H4 (cell line): ENCODE measurements at places on chromosomes 2 and 18.
A peak's percentile ranks its signal among the peaks of the same experiment; 100 is the strongest.

DNA sequence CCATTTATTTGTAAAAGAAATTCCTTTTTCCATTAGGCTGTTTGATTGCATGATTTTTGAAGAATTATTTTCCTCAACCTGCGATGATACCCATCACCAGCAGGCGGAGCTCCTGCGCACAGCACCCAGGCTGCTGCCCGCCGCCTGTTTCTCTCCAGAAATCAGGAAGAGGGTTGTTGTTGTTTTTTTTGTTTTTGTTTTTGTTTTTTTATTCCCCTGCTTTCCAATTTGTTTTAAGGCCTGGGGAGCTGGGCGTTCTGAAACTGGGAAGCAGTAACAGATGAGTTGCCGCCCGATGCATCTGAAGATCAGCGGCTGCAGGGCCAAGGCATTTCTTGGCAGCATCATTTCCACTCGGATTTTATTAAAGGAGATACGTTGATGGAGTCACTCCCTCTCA is 132.1 kb downstream of the MBP start:
- peak; percentile 44 for DNase-seq

DNA sequence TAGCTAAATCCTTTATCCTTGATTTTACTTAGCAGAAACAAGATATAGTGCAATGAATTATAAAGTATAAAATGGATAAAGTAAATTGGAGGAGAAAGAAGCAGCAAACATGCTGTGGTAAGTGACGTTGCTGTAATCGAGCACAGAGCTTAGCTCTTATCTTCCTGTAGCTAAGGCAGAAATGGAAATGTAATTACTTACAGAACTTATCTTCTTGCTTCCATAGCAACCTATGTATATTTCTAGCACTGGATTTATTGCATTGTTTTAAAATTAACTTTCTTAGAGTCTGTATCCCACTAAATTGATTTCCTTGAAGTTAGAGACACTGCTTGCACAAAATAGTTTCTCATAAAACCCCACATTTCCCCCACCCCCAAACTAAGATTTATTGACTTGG is 130.6 kb upstream of the MC4R start:
- no peak for DNase-seq

GRCh38 chr2:176094349-176094748 is 1.8 kb downstream of the HOXD13 start:
- DNase-seq = no peak

- peak; percentile 77 for DNase-seq
Observed at GRCh38 chr2:112881217-112881985, 29.6 kb upstream of the IL37 start.

GRCh38 chr2:233375490-233376314 is 21.4 kb downstream of the DGKD start:
- no peak for DNase-seq

GRCh38 chr2:190653931-190654330 is 5.0 kb downstream of the NAB1 start:
- no peak for DNase-seq

- no peak for DNase-seq
Observed at GRCh38 chr18:46625069-46625468, 32.0 kb downstream of the LOXHD1 start.

DNA sequence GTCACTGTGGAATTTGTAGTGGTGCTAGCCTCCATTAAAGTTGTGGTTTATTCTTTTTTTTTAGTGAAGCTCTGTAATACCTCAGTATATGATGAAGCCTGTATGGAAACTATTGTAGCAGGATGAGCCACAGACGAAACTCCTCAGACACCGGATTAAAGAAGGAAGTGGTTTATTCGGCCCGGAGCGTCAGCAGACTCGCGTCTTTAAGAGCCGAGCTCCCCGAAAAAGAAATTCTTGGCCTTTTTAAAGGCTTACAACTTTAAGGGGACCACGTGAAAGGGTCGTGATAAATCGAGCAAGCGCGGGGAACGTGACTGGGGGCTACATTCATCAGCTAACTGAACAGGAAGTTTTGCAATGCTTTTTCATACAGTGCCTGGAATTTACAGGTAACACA is 8.1 kb upstream of the CCL20 start:
- no peak for DNase-seq

DNA sequence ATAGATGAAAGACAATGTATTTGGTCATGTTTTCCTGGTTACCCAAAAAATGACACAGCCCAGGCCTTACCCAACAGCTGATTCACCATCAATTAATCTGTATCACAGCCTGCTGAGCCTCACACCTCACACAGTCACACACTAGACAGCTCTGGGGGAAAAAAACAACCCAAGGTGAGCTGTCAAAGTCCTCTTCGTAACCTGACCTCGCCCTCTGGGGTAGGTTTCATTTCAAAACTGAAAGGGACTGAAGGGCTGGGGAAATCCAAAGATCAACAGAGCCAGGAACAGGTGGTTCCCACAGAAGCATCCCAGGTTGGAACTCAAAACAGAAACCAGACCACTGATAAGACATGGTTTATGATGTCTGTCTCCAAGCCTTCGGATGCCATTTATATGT is 18.2 kb upstream of the PCBP1 start:
- DNase-seq = no peak

DNA sequence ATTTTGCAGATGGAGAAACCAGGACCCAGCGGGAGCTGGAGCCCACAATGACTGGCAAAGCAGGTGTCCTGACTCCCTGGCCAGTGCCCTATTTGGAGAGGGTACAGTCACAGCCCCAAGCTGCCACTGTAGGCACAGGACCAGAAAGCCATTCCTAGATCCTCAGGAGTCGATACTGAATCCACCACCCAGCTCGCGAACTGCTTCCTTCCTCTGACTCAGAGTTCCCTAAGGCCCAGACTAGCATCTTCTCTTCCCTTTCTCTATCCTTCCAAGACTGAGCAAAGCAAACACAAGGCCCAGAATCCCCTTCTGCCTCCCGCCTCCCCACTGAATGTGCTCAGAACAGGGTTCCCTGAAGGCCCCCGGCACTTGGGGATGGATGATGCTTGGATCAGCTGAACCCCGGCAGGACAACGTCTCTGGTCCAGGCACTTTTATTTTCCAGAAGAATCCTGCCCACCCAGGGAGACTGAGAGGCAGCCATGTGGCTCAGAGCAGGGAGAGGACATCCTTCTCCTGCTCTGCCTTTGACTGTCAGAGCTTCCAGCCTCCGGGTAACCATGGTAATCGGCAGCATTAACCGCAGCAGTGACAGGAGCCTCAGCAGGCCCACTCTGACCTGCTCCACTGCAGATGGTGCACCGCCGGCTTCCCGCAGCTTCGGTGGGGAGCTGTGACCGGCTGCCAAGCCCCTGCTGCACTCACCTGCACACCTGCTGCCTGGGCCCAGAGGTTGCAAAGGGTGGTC is 34.8 kb upstream of the KLHL29 start:
- DNase-seq = no peak

GRCh38 chr18:64026350-64026749 is 56.5 kb downstream of the SERPINB8 start:
- no peak for DNase-seq

DNA sequence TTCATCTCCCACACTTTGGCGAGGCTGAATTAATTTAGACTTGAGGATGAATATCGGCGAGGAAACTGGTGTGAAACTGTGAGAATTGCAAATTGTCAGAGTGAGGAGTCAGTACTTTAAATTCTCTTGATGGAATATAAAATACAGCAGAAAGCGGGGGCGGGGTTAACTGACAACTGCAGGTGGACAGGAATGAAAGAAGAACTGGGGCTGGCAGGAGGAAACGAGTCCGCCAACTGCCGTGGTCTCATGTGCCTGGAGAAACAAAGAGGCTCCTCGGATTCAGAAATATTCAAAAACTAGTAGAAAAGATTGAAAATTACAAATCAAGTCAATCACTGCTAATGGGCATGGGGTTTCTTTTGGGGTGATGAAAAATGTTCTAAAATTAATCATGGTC is 44.3 kb downstream of the MOGAT1 start:
- DNase-seq = no peak

- DNase-seq = no peak
Observed at GRCh38 chr2:237759176-237759575, 39.4 kb upstream of the RBM44 start.

DNA sequence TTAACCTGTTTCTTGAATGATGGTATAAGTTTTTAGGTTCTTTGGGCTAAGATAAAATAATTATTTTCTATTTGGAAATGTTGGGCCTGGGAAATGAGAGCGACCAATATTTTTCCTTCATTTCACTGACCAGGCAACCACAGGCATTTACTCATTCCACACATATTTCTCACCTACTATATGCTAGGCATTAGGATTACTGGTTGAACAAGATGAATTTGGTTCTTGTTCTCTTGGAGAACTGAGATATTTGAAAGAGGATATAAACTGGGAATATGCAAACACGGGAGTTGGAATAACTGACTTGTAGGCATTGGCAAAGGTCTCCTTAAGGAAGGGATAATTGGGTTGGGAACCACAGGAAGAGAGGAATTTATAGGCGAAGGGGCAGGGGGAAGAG is 3.9 kb upstream of the MYL1 start:
- no peak for DNase-seq

GRCh38 chr2:74551530-74551929 is 2.2 kb downstream of the LOXL3 start:
- DNase-seq = no peak

DNA sequence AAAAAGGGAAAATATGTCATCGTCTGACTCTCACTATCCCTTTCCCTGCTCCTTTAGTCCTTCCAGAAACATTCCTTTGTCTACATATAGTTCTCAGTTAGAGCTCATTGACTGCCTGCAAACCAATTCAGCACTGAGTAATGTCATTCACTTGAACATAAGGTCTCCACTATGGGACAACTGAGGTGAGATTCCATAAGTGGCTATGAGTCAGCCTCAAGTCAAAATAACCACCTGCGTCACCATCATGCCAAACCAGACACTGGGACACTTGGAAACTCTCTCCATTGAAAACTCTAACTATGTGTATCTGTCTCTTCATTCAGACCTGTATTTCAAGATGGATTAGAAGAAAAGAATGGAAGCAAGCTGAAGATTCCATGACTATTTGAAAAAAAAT is 878.0 kb upstream of the PIK3C3 start:
- DNase-seq = no peak

GRCh38 chr18:45435810-45436209 is 179.5 kb upstream of the SLC14A2 start:
- no peak for DNase-seq

DNA sequence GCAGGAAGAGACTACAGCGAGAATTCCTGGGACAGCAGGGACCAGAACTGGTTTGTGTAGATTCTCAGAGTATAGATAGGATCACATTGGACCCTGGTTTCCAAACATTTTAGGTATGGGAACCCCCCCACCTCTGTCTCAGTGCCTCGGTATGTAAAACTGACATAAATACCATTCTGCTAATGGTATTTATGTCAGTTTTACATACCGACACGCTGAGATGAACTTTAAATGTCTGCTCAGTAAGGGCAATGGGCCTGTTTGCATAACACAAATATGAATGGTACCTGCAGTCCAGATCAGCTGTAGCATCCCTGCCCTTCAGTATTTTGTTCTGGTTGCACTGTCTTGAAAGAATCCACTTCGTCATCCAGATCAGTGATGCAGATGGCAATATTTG is 73.2 kb downstream of the WDSUB1 start:
- no peak for DNase-seq

- DNase-seq = no peak
Observed at GRCh38 chr2:37643730-37644078, 27.7 kb downstream of the CDC42EP3 start.

GRCh38 chr2:17239550-17239949 is 278.7 kb downstream of the RAD51AP2 start:
- no peak for DNase-seq

DNA sequence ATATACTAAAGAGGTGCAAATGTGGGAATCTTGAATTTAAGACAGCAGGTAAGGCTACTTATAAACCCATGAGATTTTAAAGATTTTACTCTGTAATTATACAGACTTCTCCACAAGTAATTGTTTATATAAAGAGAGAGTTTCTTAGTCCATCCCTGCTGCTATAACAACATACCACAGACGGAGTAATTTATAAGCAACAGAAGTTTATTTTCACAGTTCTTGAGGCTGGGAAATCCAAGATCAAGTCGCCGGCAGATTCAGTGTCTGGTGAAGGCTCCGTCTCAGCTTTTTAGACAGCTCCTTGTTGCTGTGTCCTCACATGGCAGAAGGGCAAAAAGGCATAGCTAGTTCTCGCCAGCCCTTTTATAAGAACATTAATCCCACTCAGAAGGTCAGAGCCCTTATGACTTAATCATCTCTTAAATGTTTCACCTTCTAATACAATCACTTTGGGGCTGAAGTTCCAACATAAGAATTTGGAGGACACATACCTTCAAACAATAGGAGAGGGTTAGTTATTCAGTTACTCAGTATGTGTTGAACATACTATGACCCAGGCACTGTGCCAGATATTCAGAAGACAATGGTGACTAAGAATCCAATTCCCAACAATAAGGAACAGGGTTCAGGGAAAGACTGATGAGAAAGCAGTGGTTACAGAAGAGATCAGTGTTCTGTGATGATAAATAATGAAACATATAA is 466.0 kb downstream of the RIT2 start:
- DNase-seq = no peak

DNA sequence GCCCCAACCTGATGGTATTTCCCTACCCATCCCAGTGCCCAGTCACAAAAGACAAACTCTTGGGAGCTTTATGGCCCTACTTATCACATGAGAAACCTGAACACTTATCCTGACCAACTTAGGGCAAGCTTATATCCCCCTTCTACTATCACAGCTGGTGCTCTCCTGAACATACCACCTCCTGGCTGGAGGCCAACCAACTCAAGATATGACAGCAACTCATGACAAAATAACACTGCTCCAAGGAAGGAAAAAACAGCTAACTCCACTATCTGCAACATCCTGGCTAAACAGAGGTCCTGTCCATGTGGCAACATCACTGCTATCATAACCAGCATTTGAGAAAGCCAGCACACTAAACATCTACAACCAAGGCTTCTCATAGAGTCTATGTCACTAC is 20.9 kb upstream of the CLASP1 start:
- DNase-seq = no peak

- DNase-seq = no peak
Observed at GRCh38 chr18:31557446-31557845, 34.2 kb upstream of the TTR start.

- peak; percentile 95 for DNase-seq
Observed at GRCh38 chr2:150166313-150167051, 321.0 kb downstream of the RND3 start.

- DNase-seq = no peak
Observed at GRCh38 chr18:58556331-58557007, 72.4 kb downstream of the ALPK2 start.

- DNase-seq = no peak
Observed at GRCh38 chr2:112880696-112881095, 30.3 kb upstream of the IL37 start.

- no peak for DNase-seq
Observed at GRCh38 chr18:2572892-2573291, 1.5 kb downstream of the NDC80 start.

- DNase-seq = no peak
Observed at GRCh38 chr2:104804148-104804890, 49.6 kb upstream of the POU3F3 start.

- no peak for DNase-seq
Observed at GRCh38 chr2:27735263-27735904, 36.1 kb upstream of the MRPL33 start.

- peak; percentile 72 for DNase-seq
Observed at GRCh38 chr2:109510136-109511028, 103.4 kb downstream of the SEPTIN10 start.

- no peak for DNase-seq
Observed at GRCh38 chr2:120228503-120228902, 5.3 kb upstream of the TMEM185B start.

GRCh38 chr2:173199294-173199693 is 123.6 kb downstream of the MAP3K20 start:
- no peak for DNase-seq

GRCh38 chr2:187299122-187299906 is 148.7 kb downstream of the CALCRL start:
- DNase-seq = no peak
